NCI-H774 (cell line): ENCODE measurements at places on chromosomes 16 and 17.

DNA sequence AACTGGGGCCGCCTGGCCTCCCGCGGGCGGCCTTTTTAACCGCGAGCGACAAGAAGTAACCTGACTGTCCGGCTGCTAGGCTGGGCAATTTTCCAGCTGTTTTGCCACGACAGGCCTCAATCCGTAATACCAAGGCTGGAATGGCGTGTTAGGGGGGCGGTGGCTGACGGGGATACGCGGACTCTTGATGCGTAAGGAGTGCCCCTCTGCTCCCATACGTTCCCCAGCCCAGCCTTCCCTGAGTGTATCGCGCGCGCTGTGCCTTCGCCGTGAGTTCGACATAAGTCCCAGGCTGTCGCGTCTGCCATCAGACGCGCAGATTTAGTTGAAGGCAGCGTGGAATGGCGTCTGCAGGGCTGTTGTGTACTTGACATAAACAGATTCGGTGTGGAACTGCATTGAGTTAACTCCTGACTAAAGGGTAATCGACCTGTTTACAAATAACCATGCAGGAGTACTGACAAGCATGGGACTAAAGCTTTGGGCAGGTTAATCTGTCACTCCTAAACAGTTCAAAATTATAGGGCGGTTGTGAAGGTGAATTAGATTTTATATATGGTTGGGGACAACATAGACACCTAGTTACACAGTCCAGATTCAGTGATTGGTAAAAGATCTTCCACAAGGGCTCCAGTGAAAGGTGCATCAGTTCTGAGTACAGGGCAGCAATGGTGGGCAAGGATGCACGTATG is 16.6 kb upstream of the ERN1 start:
- peak; percentile 60 for DNase-seq

GRCh38 chr17:75047398-75048098 is 523 bp downstream of the KCTD2 start:
- no peak for DNase-seq

DNA sequence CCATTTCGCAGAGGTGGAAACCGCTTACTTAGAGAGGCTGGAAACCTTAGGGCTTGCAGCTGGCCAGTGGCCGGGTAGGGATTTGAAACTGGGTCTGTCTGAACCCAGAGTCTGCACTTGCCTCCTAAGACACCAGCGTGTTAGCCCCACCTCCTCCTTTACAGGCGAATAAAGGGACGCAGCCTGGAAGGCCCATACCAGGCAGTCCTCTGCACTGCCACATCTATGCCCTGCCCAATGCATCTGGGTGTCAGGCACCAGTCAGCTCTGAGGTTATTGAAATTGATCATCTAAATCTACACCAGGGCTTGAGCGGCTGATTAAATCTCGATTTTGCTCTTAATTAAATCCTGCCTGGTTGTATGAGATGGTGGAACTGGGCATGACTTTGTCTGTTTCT is 19.9 kb upstream of the NAGS start:
- no peak for DNase-seq

DNA sequence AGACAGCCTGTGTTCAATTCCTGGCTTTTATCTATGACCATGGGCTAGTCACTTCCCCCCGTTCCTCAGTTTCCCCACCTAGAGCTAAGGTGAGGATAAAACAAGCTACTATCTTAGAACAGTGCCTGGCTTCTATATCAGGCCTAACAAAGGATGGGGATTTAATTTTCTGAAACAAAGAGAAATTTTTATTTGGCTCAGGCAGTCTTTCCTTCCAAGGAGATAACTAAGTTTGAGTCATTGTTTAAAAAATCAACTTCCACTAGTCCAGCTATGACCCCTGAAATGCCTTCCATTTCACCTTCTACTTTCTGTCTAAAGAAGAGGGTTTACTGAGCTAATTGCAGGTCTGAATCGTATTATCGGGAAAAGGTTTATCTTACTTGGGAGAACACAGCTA is 99.0 kb downstream of the CMIP start:
- no peak for DNase-seq

DNA sequence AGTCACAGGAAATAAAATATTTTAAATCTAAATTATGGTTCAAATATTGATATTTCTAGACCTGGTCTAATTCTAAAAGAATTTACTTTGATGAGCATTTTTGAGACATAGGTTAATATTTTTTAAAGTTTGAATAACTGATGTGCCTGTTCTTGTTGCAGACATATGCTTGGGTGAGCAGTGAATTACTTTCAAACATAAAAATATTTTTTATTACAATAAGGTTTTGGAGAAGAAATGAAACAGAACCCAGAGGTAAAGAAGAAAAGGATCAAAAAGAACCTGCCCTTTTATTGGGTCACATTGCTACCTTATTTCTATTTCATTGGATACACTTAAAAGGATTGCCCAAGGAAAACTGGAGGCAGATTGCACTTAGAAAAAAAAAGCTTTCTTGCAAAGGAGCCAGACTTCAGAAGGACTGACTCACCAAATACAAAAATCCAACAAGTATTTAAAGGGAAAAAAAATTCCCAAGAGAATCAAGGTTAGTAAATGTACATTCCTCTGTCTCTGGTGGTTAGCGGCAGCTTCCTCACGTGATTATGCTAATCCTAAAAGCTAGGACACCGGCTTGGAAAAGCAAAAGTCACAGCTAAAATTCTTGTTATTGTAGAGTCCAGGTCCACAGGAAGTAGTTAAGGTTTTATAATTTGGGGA is 18.5 kb downstream of the ENPP7 start:
- DNase-seq = no peak

GRCh38 chr16:53787423-53787822 is 83.5 kb downstream of the FTO start:
- no peak for DNase-seq

DNA sequence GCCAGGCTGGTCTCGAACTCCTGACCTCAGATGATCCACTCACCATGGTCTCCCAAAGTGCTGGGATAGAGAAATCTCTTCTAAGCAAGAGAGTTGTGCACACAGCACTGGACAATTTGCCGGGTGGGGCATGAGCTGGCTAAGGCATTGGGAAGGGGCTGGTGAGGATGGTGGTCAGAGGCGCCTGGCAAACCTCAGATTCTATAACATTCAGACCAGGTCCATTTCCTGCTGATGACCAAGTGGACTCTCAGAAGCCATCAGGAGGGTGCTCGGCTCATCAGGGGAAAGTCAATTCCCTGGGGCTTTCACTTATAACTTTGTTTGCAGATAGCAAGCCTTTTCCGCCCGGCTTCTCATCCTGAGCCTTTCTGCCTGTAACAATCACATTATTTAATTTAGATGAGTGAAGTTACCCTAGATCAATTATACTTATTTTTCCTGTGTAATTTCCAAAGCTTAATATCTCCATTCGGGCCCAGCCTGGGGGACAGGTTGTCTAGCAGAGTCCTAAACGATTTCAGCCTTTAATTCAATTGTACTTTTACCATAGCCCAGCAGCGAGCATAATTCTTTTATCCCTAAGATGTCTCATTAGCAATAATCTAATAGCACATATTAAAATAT is 15.0 kb upstream of the SLC6A2 start:
- no peak for DNase-seq
